ENCODE measurements at places on chromosomes 13 and 19.

- DNase-seq, result no peak
These were observed 17.7 kb downstream of the PLEKHF1 start for GRCh38 chr19:29683009-29683408.

- peak; percentile 31 for DNase-seq
These were observed 926 bp downstream of the ZNF587 start for GRCh38 chr19:57850553-57851017.

DNA sequence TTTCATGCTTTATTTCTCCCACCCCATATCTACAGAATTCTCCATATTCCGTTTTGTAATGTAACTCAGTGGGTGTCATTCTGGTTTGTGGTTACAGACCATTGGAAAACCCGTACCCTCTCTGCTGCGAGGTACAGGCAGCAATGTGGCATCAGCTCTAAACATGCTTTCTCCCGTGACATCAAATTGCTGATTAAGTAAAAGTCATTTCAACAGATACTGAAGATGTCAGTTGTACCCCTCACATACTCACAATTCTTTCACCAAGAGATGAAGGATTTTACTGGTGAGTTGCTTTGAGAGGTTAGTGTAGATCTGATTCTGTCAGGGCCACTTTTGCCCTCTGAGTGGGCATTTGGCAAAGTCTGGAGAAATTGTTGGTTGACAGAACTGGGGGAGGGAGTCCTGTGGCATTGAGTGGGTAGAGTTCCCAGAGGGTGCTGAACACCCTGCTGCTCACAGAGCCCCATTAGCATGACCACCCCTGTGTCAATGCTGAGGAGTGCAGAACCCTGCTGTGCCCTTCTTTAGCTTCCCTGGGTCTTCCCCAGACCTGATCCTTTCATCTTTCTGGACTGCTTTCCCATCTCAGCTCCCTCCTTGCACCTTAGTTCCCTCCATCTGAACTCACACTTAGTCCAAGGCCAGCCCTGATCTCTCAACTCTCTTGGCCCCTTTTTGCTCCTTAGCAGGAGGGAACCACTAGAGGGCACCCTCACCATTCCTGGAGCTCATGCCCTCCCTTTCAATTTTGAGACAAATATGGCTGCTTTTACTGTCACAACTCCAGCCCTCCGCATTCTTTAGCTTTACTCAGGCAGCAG, 39.9 kb upstream of the CEACAM8 start:
- DNase-seq, result peak; percentile 56

DNA sequence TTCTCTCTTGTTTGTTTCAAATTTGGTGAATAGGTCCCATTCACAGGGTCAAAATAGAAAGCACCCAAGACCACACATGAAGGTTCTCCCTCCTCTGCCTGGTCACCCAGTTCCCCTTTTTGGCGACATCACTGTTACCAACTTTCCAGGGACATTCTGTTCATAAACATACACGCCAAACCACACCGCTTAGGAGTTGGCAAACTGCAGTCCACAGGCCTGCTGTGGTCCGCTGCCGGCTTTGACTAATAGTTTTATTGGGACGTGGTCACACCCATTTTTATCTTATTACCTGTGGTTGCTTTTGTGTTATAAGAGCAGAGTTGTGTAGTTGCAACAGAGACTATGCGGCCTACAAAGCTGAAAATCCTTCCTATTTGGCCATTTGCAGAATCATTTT, 24.2 kb downstream of the UHRF1 start:
- DNase-seq, result no peak

- DNase-seq, result peak; percentile 53
These were observed 718 bp downstream of the CDK8 start for GRCh38 chr13:26254583-26255111.

- no peak for DNase-seq
These were observed 378.9 kb downstream of the SLITRK1 start for GRCh38 chr13:83503424-83503823.

GRCh38 chr13:113528101-113528812, 37.7 kb upstream of the DCUN1D2 start:
- no peak for DNase-seq

- no peak for DNase-seq
These were observed at the start of gene F2RL3 for GRCh38 chr19:16888629-16889365. TSS of gene F2RL3 (plus strand) at chr19:16888999. CDS start at chr19:16889190, 191 bp downstream.

- DNase-seq, result peak; percentile 13
These were observed 66.1 kb upstream of the DIAPH3 start for GRCh38 chr13:60229708-60230272.

GRCh38 chr19:4851551-4852290, 15.7 kb downstream of the PLIN3 start:
- peak; percentile 69 for DNase-seq

DNA sequence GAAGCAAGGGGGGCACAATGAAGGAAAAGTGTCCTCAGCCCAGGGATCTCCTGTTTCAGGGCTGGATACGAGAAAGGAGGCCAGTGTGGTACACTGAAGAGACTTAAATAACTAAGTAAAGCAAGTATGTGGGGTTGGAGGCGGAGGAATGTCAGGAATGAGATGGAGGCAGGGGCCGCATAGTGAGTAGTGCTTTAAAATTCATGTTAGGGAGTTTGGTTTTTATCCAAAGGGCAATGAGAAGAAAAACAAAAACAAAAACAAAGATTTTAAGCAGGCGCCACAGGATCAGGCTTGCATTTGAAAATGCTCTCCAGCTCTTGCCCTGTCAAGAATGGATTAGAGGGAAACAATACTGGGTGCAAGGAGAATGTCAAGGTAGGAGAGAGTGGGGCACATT, 273.4 kb downstream of the DCLK1 start:
- DNase-seq, result no peak

GRCh38 chr13:40145139-40145538, 489.7 kb downstream of the COG6 start:
- DNase-seq, result peak; percentile 60

- no peak for DNase-seq
These were observed 39.8 kb upstream of the TPM4 start for GRCh38 chr19:16036397-16036925.

DNA sequence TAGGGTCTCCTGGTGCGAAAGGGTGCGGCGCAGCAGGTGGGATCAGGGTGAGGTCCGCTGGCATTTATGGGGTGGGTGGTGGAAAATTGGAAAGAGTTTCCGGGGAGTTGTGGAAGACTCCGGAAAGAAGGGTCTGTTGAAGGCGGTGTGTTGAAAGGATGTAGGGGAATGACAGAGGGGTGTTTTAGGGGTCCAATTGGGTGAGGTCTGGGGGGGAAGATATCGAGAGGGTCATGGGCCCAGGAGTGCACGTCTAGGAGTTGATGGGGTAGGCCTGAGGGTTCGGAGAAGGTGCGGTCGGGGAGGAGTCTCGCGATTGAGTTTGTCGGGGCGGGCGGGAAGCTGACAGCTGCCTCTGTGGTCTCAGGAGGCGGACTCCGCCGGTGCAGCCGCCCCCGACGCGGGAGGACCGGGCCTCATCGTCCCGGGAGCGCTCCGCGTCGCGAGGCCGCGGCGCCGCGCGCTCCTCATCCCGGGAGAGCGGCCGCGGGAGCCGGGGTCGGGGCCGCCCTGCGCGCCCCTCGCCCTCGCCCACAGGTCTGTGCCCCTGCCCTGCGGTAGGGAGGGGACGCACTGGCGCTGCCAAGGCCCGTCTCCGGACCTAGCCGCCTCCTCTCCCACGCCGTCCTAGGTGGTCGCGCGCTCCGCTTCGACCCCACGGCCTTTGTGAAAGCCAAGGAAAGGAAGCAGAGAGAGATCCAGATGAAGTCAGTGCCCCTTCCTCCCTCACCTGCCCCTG, 7.0 kb downstream of the PGLYRP1 start:
- no peak for DNase-seq

GRCh38 chr13:52811841-52812240, 36.6 kb downstream of the PCDH8 start:
- no peak for DNase-seq

- peak; percentile 61 for DNase-seq
These were observed 27.6 kb downstream of the ZNF607 start for GRCh38 chr19:37691881-37692504.

GRCh38 chr19:56837004-56837403, 3.5 kb downstream of the PEG3 start:
- no peak for DNase-seq

- DNase-seq, result no peak
These were observed 17.6 kb downstream of the SPINT2 start for GRCh38 chr19:38281811-38282566.

DNA sequence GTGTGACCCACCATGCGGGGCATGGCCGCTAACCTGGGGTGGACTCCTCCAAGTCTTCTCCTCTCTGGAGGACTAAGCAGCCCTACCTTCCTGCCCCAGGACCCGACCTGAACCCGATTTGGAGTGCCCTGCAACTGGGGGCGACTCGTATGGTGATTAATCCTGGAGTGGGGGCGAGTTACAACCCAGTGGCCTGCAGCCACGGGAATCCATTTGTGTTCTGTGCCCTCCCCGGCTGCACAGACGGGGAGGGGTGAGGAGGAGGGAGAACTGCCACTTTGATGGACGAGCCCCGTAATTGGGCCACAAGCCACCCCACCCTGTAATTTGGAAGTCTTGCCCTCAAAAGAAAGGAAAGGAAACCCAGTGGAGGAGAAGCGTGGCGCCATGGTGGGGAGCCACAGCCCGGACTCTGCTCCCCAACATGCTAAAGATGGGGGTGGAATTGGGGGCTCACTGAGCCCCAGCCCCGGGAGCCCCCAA, 18.0 kb downstream of the PRR36 start:
- no peak for DNase-seq

GRCh38 chr19:7879111-7879807, 5.1 kb upstream of the PRR36 start:
- no peak for DNase-seq

- no peak for DNase-seq
These were observed 655.5 kb downstream of the PCDH9 start for GRCh38 chr13:66574606-66575005.

DNA sequence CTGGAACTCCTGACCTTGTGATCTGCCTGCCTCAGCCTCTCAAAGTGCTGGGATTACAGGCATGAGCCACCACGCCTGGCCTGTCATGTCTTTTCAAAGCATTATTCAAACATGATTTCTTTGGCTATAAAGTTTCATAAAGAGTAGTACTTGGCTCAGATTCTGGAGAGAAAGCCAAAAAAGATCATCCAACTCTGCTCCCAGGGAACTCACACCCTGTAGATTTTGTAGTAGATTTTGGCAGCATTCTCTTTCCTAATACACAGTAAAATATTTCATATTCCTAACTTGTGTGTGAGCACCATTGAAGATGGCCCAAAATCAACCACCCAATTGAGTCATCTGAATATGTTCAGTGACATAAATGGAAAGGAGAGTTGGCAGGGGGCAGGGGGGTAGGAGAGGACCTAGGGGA, 48.4 kb downstream of the CAB39L start:
- no peak for DNase-seq

DNA sequence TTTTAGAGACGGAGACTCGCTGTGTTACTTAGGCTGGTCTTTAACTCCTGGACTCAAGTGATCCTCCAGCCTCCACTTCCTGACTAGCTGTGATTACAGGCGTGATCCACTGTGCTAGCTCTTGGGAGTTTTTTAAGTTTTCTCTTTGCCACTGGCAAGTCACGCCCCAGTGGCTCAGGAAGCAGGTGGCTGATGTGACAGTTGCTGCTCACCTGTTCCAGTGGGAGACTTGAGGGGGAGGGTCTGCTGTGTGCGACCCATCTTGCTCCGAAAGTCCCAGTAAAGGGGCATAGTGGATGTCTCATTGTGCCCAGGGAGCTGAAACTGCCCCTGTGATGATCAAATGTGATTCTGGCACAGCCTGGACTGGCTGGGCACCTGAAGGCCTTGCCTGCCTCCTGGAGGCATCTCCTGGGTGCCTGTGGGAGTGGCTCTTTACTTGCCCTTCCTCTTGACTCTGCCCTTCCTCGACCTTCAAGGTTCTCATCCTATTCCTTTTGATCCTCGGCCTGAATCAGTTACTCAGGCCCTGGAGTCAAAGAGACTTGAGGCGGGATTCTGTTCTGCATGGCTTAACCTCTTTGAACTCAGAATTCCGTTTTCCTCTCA, 7.8 kb downstream of the SMARCA4 start:
- no peak for DNase-seq

GRCh38 chr19:58409010-58409790, 751 bp downstream of the ZNF584 start:
- DNase-seq, result no peak

- no peak for DNase-seq
These were observed 4.4 kb downstream of the C13orf46 start for GRCh38 chr13:113969311-113969972.

Measured in activated CD4-positive, alpha-beta T cell treated with anti-CD3 and anti-CD28 coated beads, Interleukin-2, Interleukin-4, amounts not matched to agents 100 ng/mL and 50 ng/mL, durations not matched to agents 16 hours and 8 hours (primary cell).